ENCODE measurements at places on chromosomes 11 and 22. TPM values are rescaled to one million over a fixed set of nuclear protein-coding genes. Genes with fewer than 3 reads are reported as not detected.
A peak's percentile ranks its signal among the peaks of the same experiment; 100 is the strongest.

- no peak overlapping the region for H3K4me3 ChIP-seq
- DNase-seq = no peak
- no peaks in the 10 kb centered on the region for H3K27me3 ChIP-seq
- no peaks in the 10 kb centered on the region for H3K36me3 ChIP-seq
- H3K27ac ChIP-seq = no peak overlapping the region
- H3K4me1 ChIP-seq = no peaks in the 10 kb centered on the region
Measured at GRCh38 chr22:46129390-46130041, 20.8 kb upstream of the PPARA start.

- H3K36me3 ChIP-seq = no peaks in the 10 kb centered on the region
- H3K27me3 ChIP-seq = no peaks in the 10 kb centered on the region
- no peak overlapping the region for H3K4me3 ChIP-seq
- H3K27ac ChIP-seq = no peak overlapping the region
- DNase-seq = no peak
Measured at GRCh38 chr11:107747622-107748021, 35.8 kb upstream of the SLN start.

DNA sequence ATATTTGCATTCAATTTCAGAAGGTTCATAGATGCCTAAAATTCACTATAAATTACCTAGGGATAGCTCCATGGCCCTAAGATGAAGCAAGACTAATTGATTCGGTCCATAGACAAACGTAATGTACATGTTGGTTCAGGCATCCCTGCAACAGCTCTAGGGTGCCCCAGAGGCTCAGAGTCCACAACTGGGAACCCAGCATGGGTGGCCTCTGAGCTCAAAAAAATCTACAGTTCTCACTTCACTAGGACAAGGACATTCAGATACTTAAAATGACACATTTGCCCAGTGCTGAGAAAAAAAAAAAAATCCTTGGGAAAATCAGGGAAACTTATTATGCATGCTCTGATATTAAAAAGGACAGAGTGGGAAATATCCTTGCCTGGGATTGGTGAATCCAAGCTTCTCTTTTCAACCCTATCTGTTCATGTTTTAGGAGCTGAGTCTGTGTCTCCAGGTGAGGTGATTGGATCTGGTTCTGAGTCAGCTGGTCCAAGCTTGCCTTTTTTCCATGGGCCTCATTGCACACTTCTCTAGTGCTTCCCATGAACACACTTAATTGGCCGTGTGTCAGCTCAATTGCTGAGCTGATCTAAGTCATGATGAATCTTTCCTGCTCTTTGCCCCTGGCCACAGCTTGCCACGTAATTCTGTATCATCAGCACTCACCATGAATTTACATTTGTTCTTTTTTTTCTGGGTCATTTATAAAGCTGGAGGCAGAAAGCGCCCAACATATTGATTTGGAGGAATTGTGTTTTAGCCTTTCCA is 116.3 kb upstream of the RCN1 start:
- no peak for DNase-seq
- H3K27ac ChIP-seq = no peak overlapping the region
- H3K4me3 ChIP-seq = no peak overlapping the region
- H3K4me1 ChIP-seq = no peaks in the 10 kb centered on the region
- H3K36me3 ChIP-seq = no peaks in the 10 kb centered on the region

GRCh38 chr22:24432059-24432853 is 4.9 kb downstream of the ADORA2A start:
- H3K4me3 ChIP-seq = no peak overlapping the region
- peaks cover 24% of the 10 kb centered on the region for H3K36me3 ChIP-seq
- H3K27me3 ChIP-seq = no peaks in the 10 kb centered on the region
- peaks cover 97% of the 10 kb centered on the region for H3K4me1 ChIP-seq
- peak overlapping the region; percentile 59 for H3K27ac ChIP-seq
- no peak for DNase-seq

CCDC89 gene
- 0.22 TPM for total RNA-seq

OR4D6 gene
- total RNA-seq = not detected
